ENCODE measurements at places on chromosomes 5 and 9. TPM values are rescaled to one million over a fixed set of nuclear protein-coding genes. Genes with fewer than 3 reads are reported as not detected.

Gene ERP44
- 36.2 TPM for polyA plus RNA-seq

Gene DMGDH
- 21.1 TPM for polyA plus RNA-seq

DNA sequence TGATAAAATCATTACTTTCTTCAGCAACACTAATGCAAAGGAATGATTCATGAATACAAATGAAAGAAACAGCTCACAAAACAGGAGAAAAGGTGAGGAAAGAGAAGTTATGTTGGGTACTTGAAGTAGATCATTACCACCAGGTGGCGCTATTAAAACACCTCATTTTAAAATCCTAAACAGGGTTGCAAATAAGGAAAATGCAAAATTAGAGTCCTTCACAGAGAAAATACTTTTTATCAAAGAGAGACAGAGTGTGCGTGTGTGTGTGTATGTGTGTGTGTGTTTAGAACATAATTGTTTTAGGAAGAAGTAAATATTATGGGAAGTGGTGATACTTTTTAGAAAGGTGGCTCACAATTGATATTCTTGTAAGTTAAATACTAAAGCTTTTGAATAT lies 49.5 kb upstream of the CD180 start:
- peak; percentile 57 for DNase-seq

Gene AGXT2
- polyA plus RNA-seq: 74.1 TPM

Gene WDR38
- polyA plus RNA-seq: 0.19 TPM

DNA sequence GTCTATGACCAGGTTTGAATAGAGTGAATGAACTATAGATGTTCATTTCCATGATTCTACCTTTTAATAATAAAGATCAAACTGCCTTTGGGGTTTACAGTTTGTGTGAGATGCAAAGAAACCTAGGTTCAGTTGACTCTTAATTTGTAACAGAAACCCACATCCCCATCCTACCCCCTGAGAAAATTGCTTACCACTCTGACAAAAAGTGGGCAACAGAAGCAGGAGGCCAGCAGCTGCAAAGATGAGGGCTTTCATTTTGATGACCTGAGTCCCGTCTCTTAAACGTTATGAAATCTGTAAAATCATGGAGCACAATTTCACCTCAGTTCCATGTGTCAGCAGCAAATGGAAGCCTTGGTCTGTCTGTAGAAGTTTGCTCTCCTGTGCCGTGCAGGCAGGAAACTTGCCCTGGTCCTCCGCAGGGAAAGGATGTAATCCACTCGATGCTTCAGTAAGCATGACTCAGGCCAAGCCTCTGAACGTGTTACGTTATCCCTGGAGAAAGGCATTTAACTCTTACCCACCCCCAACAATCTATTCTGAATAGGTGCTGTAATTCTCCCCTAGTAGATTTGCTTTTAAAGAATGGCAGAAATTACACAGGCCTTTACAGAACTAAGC lies at the start of gene F2RL2:
Gene F2RL2 (minus strand): TSS at position 431 of the 624 bp plus-strand sequence. CDS start 173 bp downstream, at position 258.
- no peak for DNase-seq

Gene MRPL36
- 35.1 TPM for polyA plus RNA-seq

DNA sequence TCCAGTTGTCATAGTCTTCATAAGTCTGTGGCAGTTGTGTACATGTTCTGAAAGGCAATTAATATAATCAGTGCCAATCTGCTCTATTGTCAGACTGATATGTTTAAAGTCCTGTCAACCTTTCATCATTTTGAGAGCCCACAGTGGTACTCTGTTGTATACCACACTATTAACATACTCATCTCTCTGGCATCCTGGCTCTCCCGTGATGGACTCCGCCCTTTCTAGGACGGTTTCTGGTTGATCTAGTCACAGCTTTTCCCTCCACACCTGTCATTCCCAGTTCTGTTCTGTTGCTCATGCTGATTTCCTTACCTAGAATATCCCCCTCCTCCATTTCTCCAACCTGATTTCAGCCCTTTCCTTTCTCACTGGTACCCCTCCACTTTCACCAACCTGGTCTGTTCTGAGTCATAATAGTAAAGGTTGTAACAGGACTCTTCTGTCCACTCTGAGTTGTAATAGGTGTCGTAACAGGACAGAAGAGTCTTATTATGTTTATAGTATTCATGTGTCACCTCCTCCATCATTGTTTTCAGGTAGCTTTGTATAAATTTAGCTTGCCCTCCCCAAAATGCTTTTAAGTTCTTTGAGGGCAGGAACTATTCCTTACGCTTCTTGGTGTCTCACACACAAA lies 4.1 kb downstream of the PTCD2 start:
- no peak for DNase-seq

- DNase-seq: no peak
Observed at GRCh38 chr9:98401140-98402018, 145.9 kb upstream of the TBC1D2 start.

Gene NIM1K
- polyA plus RNA-seq: 0.49 TPM

GRCh38 chr5:142432369-142432863 lies 107.6 kb upstream of the SPRY4 start:
- no peak for DNase-seq

DNA sequence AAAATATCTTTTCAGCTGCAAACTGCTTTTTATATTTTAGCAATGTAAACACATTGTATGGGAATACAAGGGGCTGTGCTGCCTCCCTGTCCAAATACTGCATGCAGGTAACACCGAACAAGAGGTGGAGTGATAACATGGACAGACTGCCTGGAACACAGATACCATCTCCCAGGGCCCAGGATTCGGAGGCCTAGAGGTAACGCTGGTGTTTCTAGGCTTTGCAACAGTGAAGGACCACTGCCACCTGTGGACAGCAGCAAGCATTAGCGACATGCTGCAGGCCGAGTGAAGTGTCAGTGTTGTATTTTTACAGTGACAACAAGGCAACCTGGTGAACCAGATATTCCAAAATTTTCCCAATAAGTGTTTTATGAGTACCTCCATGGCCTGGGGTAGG lies 379.1 kb downstream of the DMRT2 start:
- DNase-seq: no peak

DNA sequence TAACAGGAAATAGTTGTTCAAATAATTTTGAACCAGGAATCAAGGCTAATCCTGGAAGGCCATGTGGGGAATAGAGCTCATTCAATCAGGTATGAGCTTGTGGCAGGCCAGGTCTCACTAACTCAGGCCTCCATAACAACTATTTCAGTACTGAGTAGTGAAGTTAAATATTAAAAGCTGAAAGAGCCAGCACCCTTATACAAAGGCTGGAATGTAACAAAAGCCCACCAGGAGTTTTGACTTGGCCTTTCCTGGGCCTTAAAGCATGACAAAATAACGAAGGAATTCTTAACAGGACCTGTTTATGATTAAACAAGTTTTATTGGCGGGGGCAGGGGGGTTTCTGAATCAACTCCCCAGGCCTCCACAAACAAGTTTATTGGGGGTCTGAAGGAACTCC lies 1146.7 kb downstream of the CDH9 start:
- no peak for DNase-seq

- no peak for DNase-seq
Observed at GRCh38 chr9:6686396-6686795, 40.9 kb upstream of the GLDC start.

- no peak for DNase-seq
Observed at GRCh38 chr5:176818391-176819098, 8.2 kb downstream of the UNC5A start.

Gene KIF2A
- 55.5 TPM for polyA plus RNA-seq

DNA sequence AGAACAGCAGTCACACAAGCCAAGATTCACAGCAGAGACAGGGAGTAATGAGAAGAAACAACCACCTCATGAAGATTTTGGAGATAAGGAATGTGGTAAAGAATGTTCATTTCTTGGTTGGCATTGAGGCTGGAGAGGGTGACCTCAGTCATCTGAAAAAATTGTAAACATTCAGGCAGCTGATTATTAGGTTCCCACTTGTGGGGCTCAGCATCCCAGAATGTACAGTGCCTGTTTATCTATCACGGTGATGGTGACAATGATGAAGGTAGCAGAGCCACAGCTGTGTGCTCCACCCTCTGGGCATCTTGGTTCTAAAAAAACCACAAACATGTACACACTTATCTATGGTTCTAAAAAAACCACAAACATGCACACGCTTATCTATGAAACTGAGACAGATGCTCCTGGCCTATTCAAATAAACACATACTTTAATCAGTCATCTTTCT lies 143.9 kb upstream of the MOCS2 start:
- DNase-seq: no peak

Gene CNTNAP3B
- 16.3 TPM for polyA plus RNA-seq

Gene GFI1B
- polyA plus RNA-seq: 1.0 TPM

Gene EDIL3
- polyA plus RNA-seq: 53.4 TPM

Gene FAM53C
- polyA plus RNA-seq: 39.9 TPM

GRCh38 chr5:130158036-130158435 lies 253.8 kb downstream of the CHSY3 start:
- no peak for DNase-seq

Gene PCDHGB3
- 1.9 TPM for polyA plus RNA-seq

Gene SCAMP1
- 45.3 TPM for polyA plus RNA-seq

DNA sequence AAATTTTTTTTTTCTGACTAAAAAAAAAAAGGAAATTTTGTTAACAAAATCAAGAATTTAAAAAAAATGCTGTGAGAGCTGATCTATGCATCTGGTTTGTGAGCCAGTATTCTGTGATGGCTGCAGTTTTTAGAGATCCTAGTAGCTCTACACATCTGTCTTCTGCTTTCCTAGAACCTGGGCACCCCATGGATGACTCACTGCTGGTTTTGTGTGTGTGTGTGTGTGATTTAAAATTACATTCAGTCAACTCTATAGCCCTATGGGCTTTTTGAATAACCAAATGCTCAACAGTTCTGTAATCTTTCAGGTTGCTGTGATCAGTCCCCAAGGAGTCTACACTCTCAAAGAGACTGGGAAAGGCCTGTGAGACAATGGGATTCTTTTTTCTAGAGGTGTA lies 2.5 kb upstream of the PSMD5 start:
- DNase-seq: no peak
